ENCODE measurements at places on chromosomes 16 and 17. TPM values are rescaled to one million over a fixed set of nuclear protein-coding genes. Genes with fewer than 3 reads are reported as not detected.
A peak's percentile ranks its signal among the peaks of the same experiment; 100 is the strongest.

DNA sequence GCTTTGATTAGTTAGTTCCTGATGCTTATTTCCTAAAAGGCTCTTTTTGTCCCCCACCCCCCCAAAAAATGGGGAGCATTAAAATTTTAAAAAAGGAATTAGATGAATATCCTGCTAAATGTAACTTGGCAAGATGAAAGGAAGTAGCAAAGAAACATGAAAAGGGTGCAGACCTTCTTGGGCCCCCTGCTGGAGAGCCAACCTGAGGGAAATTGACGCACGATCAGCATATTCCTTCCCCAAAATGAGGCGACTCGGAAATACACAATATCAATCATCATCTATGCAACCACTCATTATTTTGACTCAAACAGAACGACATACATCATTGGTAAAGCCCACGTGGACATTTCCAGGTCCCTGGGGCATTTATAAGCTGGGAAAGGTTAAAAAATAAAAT lies 59.7 kb downstream of the GRIN2A start:
- ATAC-seq: no peak

DNA sequence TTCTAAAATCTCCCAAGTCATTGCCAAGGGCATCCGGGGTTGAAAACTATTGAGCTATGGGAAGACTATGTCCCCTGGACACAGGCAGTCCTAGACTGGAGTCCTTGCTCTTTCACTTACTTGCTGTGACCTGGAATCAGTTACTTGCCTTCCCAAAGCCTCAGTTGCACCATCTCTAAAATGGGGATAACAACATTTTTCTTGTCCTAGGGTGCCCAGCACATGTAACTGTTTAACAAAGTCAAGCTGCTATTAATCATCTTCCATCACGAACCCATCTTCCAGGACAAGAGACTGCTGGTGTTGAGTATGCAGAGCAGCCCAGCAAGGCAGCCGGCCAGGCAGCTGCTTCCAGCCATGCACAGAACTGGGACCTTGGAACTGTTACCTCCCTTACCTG lies 9.9 kb upstream of the CACNG4 start:
- no peak for ATAC-seq

Gene SLC13A2
- not detected for total RNA-seq

DNA sequence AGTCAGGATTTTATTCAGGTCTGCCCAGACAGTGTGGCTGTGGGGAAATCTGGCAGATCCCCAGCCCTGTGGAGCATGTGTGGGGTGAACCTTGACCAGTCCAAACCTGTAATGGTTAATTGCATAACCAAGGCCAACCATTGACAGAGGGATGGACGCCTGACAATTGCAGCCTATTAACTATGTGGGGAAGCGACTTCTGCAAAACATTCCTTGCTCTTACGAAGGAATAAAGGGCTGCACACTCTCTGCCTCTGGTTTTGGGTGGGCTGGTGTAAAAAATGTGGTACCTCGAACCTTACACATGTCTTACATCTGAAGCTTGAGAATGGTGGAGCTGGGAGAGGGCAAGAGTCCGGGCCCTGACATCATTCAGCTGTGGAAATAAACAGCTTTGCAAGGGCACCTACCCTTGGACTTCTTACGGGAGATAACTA lies 35.8 kb downstream of the MAF start:
- ATAC-seq: no peak

DNA sequence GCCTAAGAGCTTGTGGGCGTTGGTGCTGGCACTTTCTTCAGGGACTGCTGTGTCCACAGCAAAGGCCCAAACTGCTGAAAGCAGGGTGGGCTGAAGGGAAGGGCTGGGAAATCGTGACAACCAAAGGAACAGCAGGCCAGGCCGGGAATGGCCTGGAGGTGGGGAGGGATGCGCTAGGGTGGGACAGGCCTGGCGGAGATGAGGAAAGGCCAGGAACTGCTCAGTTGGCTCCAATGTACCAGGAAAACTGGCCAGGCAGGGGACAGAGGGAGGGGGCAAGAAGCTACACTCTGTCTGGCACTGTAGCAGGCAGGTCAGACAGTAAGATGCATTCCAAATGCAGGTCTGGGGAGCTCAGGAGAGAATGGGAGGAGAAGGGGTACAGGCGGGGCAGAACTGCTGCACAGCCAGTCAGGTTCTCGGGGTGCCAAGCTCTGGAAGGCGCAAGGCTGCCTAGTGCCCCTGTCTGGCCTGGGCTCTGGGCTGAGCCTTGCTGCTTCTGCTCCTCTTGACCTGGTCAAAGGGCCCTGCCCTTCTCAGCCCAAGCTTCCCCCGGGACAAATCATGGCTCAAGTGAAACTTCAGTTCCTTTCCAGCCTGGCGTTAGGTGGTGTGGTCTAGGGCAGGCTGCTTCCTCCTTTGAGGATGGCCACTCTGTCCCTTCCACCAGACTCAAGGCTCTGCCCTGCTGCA lies 7.3 kb downstream of the PNMT start:
- peak; percentile 41 for ATAC-seq

DNA sequence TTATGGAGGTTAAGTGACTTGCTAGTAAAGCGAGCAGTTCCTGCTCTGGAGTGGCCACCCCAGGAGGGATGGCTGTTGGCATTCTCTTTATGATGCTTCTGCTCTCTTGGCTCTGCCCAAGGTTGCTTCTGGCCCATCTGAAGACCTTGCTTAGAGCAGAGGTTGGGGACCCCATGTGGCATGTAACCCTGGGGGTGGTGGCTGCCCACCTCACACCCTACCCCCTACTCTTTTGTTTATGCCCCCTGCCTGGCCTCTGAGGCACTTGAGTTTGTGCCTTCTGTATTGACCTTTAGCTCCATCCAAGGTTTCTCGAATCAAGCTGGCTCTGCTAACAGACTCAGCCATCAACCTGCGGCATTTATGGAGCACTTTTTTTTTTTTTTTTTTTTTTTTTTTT lies 214.6 kb downstream of the MSI2 start:
- no peak for ATAC-seq

DNA sequence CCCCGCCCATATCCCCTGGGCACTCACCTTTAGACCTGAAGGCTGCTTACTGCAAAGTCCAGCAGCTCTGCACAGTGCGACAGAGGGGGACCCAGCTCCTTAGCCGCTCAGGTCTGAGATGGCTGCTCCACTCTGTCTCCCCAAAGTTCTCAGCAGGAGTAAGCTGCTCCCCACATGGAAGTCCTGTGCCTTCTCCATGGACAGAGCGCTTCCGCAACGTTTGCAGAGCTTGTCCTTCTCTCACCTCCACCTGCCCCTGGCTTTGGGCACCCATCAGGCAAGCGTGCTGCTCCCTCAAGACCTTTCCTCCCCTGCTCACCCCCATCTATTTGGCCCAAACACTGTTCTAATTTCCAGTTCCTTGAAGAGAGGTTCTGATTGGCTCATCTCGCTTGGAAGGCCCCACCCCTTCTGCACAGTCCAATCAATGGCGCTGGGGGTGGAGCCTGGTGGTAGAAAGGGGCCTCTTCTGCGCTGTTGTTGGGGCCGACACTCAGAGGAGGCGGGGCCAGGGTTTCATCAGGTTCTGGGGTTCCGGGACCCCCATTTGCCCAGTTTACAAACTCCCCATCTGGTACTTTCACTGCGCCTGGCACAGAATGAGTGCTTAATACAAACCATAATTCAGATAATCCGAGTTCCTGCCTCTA lies 137.2 kb downstream of the CYLD start:
- ATAC-seq: peak; percentile 29

DNA sequence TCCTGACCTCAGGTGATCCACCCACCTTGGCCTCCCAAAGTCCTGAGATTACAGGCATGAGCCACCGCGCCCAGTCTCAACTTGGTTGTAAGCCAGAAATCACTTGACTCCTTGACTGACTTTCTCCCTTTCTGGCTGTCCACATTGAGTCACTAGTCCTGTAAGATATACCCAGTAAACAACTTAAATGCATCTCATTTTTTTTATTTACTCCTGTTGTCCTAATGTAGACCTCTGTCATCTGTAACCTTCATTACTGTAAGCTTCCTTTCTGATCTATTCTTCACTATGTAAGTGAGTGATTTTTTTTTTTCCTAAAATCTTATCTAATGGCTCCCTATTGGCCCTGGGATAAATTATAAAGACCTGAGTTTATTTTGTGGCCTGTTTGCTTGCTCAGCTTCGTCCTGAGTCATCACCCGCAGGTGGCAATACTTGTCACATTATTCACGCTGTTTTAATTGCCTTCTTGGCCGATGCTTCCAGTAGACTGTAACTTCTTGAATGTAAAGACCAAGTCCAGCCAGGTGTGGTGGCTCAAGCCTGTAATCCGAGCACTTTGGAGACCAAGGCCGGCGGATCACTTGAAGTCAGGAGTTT lies 41.0 kb downstream of the PAFAH1B1 start:
- no peak for ATAC-seq

- ATAC-seq: no peak
Measured at GRCh38 chr16:56470232-56470631, 18.9 kb downstream of the OGFOD1 start.

- no peak for ATAC-seq
Measured at GRCh38 chr16:5541356-5541755, 443.8 kb upstream of the EEF2KMT start.

Gene KIFC3
- 4.2 TPM for total RNA-seq

Gene SOX8
- 6.4 TPM for total RNA-seq

GRCh38 chr17:214881-215331 lies 33.5 kb upstream of the DOC2B start:
- peak; percentile 12 for ATAC-seq

- ATAC-seq: no peak
Measured at GRCh38 chr16:80298676-80299075, 242.1 kb upstream of the DYNLRB2 start.

DNA sequence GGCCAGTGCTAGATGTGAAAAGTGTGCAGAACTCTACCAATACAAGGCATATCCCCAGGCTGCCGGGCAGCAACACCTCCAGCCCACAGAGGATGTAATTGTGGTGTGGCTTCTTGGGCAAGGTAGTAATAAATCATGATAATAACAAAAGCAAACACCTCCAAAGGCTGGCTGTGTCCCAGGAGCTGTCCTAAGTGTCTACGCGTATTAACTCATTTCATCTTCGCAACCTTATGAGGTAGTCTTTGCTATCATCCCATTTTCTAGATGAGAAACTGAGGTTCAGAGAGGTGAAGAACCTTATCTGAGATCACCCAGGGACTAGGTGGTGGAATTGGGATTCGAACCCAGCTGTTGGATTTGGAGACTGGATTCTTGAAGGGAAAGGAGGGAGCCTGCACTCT lies 5.3 kb downstream of the PDK2 start:
- no peak for ATAC-seq

GRCh38 chr16:29899516-29900101 lies at the start of gene SEZ6L2:
SEZ6L2 (minus strand) TSS chr16:29899550; CDS start chr16:29899019, 531 bp downstream.
- peak; percentile 83 for ATAC-seq

GRCh38 chr16:70331588-70332358 lies 14.9 kb upstream of the DDX19A start:
- peak; percentile 52 for ATAC-seq

DNA sequence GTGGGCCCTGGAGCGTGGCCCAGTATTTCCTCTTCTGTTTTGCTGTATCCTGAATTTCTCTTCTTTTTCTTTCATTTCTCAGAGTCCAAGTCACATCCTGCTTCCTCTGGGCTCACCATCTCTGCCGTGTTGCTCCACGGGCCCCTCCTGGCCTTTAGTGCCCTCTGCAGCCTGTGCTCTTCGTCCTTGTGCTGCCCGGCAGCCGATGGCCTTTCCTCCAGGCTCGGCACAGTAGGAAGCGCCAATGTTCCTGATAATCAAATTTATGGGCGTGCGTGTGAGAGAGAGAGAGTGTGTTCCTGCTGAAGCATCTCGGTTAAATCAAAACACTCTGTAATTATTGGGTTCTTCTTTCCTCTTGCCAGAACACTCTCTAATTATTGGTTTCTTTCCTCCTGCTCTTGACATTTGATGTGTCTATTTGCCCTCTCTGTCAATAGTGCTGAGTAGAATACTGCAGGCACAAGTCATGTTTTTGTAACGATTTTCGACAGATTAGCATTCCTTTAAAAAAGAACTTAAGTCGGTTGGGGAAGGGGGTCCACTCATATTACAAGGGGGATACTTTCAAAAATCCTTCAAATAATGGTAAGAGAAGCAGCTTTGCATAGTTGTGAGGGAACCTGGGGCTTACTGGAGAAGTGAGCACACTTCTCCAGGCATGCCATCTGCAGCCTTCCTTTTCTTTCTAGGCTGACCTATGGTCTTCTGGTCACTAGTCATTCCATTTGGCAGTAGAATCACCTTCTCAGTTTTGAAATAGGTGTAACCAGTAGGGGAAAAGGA lies 126.6 kb downstream of the RPTOR start:
- no peak for ATAC-seq

Gene PDP2
- total RNA-seq: 5.1 TPM

Gene IST1
- total RNA-seq: 131 TPM

Gene CUEDC1
- 11.6 TPM for total RNA-seq

DNA sequence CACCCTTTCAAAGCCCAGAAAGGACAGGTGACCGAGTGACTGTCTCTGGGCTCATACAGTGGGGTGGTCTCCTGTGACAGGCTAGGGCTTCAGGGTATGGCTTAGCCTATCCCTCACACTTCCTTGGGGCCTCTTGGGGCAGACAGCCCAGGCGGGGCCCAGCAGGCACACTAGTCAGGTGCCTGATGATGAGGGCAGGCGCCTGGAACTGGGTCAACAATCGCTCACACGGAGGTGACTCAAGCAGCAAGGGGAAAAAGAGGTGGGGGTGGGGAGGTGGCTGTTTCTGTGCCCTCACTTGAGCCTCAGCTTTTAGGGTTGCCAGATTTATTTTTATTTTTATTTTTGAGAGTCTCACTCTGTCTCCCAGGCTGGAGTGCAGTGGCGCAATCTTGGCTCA lies 6.4 kb upstream of the GRN start:
- peak; percentile 58 for ATAC-seq

DNA sequence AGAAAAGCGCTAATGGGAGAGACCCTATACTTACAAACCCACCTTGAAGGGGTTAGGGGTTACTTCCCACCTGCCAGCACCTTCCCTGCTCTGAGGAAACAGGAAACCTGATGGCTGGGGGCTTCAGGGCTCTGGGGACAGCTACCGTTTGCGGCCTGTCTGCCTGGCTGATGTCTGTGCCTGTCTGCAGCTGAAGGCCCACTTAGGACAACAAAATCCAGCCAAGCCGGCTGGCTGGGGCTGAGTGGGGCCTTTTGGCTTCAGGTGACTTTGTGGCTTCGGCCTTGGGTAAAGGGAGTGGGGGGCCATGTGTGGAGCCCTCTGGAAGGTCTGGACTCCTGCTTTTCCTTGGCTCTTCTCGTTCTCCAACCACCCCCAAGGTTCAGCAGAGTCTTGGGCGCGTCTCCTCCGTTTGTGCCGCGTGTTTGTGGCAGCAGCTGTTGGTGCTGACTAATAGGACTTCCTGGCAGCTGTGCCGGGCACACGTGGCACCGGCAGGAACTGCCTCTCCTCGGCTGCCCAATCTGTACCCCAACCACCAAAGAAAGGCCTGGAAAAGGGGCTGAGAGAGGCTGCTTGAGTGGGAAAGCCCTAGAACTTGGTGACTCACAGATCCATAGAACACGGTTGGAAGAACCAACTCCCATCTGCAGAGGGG lies 186.7 kb downstream of the MSI2 start:
- ATAC-seq: no peak

- ATAC-seq: no peak
Measured at GRCh38 chr17:69820876-69821473, 254.1 kb upstream of the KCNJ16 start.

GRCh38 chr17:12512694-12513355 lies 152.9 kb upstream of the MYOCD start:
- no peak for ATAC-seq

- no peak for ATAC-seq
Measured at GRCh38 chr17:70321352-70321751, 152.0 kb downstream of the KCNJ2 start.
